ENCODE measurements at places on chromosomes 2 and 18.

GRCh38 chr2:102809291-102810189 is 47.7 kb downstream of the TMEM182 start:
- no peak for DNase-seq

GRCh38 chr18:65988386-65988785 is 237.6 kb downstream of the CDH7 start:
- no peak for DNase-seq

DNA sequence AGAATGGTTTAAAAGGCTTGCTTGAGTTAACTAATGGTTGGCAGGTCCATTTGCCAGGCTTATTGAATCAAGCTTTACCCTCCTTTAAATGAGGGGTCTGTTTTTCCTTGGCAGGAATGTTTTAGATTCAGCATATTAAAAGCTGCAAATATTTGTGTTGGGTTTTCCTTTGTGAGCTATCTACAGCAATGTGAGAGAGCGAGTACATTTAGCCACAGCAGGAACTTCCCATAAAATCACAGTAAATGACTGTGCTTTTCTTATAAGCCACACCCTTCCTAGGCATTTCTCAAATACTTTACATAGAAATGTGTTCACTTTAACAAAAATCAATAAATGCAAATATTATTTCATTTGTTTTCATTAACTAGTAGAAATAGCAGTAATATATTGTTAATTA is 23.9 kb downstream of the CALCRL start:
- DNase-seq: peak; percentile 45

DNA sequence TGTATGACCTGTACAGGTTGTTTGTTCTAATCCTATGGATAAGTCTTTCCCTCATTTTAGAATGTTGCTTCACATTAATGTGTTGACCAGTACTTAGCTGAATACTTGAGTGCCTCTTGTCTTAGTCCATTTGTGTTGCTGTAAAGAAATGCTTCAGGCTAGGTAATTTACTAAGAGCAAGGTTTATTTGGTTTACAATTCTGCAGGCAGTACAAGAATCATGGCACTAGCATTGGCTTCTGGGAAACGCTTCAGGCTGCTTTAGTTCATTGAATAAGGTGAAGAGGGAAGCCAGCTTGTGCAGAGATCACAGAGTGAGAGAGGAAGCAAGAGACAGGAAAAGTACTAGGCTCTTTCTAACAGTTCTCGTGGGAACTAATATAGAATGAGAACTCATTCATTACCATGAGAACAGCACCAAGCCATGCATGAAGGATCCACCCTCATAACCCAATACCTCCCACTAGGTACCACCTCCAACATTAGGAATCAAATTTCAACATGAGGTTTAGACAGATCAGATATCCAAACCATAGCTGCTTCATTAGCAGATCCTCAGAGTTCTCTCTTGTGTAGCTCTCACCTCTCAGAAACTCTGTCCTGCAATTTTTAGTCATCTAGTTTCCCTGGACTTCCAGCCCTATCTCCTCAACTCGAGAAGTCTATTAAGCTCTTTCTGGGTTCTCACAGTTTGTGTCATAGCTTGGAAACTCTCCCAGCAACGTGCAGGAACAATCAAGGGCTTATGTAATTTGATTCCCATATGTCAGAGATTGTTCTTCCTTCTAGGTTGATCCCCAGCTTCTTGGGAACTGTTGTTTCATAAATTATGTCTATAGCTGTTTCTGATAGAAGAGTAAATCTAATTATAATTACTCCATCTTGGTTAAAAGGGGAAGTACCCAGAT is 2082.3 kb upstream of the CELF4 start:
- DNase-seq: peak; percentile 93

GRCh38 chr18:47172476-47172875 is 3.7 kb downstream of the IER3IP1 start:
- no peak for DNase-seq

DNA sequence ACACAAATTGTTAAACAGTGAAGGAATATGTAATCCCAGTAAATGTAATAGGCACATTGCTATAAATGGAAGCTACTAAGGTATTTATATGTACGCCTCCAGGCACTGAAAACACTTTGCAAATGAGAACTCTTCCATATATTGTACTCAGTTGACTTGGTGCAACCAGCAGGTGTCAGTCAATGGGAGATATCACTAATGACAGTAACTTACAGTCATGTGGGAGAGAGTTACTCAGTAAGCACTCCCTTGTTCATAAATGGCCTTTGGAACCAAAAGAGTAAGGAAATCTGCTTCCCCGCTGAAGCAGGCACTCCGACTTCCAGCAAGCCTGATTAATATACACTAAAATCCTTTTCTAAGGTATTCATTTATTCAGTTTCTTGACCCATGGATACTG is 5.9 kb downstream of the MDH1 start:
- DNase-seq: no peak

DNA sequence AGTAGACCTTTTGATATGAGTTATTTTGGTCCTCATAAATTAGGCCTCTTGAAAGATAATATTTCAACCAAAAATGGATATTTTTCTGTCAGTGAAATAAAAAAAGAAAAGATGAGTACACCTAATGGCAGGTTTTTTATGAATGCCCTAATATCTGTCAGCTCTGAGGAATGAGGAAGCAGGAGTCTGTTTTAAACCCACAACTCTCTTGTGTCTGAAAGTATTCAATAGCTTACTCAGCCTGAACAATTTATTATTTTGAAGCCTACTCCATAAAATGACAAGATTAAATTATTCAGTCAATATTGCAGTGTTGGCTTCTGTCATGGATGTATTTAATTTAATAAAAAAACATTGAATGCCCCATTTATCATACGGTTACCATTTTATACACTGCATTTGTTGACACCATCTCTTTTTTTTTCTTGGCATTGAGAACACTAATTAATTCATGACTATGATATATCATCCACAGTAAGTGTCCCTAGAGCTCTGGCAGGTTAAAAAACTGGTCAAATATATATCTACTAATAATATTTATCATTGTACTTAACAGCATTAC is 548.2 kb downstream of the CBLN2 start:
- no peak for DNase-seq

DNA sequence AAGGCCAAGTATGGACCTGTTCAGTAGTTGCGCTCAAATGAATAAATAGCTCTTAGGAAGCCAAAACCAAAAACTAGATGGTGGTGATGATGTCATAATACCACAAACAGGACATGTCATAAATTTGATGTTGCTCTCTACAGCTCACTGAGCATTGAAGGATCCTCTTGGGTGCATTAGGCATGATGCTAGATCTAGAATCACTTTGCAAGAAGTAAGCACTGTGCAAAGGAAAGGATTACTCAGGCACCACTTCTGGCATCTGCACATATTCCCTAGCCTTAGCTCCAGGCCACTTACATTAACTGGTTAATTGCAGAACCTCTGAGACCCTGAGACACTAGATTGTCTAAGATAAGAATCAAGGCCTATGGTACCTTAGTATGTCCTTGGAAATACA is 58.0 kb downstream of the LRRTM1 start:
- no peak for DNase-seq

DNA sequence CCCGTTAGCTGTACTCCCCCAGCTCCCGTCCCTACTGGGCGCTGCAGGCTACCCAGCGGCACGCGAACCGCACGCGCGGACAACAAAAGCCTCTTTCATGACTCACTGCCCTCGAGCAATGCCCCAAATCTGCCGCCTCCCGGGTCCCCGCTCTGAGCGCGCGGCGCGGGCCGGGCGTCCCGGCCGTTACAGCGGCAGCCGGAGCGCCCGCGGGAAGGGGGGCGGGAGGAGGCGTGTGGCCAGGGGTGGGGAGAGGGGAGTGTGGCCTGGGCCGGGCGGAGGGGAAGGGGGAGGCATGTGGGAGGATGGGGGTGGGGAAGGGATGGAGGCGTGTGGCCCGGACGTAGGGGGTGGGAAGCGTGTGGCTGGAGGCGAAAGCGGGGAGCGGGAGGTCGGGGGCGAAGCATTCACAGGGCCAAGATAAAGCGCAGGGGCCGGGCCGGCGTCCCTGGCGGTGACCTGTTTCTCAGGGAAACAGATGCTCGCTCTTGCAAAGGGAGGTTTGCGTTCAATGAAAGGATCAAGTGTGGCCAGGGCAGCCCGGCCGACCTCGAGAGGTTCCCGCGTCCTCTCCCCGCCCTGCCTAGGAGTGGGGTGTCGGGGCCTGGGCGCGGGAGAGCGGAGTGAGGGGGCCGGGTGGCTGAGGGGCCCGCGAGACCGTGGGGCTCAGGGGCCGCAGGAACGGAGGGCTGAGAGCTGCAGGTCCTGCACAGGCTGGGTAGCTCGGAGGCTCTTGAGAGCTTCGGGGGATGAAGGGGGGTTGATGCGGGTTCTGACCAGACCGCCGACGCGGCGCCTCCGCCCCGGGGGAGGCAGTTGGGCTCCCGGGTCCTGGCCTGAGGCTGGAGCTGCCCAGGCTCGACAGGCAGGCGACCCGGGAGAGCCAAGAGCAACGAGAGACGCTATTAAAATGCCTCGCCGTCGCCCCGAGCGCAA is 3.5 kb upstream of the NEUROD1 start:
- DNase-seq: peak; percentile 21

- DNase-seq: peak; percentile 85
These were observed 239.9 kb downstream of the MTX2 start for GRCh38 chr2:176508984-176509740.

DNA sequence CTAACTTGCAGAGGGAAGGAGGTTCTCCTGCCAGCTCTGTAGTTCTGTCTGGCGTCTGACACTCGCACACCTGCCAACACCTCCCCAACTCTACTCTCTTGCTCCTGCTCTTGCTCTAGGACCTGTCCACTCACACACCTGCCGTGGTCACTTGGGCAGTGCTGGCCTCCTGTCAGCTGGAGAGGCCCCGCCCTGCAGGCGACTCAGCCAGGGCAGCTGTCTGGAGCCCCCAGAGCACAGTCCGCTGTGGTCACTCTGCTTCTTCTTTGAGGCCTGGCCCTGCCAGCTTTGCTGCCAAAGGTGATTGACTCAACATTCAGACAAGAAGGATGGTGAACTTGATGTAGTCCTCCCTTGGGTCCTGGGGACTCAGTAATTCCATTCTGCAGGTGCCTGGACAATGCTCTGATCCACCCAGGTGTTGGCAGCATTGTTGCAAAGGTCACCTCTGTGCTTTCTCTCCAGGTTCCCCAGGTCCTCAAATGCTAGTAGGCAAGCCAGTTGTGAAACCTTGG is 18.7 kb downstream of the TPO start:
- DNase-seq: no peak

- peak; percentile 47 for DNase-seq
These were observed 8.2 kb downstream of the DSG2 start for GRCh38 chr18:31506024-31506742.

DNA sequence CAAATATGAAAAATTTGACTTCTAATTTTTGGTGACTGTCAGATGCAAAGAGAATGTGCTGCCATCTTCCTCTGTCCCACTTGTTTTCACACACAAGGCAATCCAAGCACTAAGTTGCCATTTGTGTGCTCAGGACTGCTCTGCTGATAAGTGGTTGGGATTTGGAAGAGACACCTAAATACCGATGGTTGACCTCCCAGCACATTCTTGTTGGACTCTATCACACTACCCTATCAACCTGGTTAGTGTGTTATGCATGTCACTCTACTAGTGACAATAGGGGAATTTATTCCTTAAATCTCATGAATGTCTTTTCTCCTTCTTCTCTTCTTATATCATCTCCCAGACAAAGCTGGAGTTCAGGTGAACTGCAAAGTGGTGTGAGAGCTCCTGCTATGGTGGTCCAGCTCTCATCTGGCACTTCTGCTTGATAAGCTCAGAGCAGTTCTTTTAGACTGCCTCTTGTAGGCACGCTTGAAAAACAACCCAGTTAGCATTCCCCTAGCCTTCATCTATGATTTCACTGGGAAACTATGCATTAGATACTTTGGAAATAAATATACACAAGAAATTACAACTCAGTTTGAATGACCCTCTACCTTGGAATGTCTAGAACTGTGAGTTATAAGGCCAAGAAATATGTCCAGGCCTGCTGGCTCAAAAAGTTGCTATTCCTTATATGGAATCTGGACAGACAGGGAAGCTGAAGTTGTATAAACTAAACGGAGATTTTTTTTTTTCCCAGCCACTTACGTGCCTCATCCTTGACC is 404.8 kb downstream of the MEIS1 start:
- peak; percentile 99 for DNase-seq

DNA sequence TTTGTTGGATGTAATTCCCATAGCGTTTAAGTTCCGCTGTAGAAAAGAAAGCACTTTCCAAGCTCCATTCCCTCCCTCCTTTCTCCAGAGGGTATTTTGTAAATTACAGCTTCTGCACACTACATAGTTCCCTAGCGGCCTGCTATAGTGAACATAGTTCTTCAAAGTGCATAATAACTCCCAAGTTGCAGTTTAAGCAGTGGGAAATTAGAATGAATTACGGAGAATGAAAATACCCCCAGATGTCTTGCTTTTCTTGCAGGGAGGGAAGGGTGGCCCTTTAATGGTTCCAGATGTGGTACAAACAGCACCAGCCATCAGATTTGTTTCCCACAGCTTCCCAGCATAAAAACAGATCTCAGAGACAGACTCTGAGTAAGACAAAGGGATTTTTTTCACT is 893.9 kb downstream of the SUCLG1 start:
- no peak for DNase-seq

DNA sequence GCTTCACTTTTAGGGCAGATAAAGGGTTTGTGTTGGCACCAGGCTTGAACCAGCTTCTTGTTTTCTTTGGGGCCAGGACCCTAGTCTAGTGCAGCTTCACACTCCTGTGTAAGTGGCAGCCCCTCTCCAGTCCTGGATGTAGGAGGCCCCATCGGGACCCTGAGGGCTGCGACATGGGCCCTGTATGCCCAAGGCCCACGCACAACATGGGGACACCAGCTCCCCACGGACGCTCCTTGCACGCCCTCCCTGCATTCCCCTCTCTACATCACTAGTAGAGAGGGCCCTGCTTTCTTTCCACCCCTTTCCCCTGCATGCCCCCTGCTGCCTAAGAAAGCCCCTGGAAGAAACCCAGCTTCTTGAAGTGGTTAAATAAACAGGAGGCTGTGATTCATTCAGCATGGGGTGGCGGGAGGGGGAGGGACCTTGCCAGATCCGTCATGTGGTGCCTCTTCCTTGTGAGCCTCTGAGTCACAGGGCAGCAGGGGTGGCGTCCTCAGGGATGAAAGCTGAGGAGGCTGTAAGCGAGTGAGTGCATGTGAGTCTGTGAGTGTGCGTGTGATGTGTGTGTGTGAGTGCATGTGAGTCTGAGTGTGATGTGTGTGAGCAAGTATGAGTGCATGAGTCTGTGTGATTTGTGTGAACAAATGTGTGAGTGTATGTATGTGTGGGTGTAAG is 42.5 kb downstream of the COPS8 start:
- peak; percentile 99 for DNase-seq

DNA sequence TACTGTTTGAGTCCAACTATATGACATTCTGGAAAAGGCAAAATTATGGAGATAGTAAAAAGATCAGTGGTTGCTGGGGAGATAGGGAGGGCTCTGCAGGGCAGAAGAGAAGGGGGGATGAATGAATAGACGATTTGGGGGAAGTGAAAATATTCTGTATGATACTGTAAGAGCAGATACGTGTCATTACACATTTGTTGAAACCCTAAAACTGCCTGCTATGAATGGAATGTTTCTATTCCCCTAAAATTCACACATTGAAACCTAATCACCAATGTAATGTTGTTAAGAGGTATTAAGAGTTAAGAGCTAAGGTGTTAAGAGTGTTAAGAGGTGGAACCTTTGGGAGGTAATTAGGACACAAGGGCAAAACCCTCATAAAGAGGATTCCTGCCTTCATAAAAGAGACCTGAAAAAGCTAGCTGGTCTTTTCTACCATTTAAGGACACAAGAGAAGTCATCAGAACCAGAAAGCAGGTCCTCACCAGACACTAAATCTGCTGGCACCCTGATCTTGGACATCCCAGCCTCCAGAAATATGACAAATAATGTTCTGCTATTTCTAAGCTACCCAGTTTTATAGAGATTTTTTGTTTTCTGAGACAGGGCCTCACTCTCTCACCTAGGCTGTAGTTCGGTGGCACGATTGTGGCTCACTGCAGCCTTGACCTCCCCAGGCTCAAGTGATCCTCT is 76.2 kb downstream of the ATAD2B start:
- DNase-seq: no peak

Measured in fibroblast of lung (primary cell).